ENCODE measurements at places on chromosomes 1 and 21.

DNA sequence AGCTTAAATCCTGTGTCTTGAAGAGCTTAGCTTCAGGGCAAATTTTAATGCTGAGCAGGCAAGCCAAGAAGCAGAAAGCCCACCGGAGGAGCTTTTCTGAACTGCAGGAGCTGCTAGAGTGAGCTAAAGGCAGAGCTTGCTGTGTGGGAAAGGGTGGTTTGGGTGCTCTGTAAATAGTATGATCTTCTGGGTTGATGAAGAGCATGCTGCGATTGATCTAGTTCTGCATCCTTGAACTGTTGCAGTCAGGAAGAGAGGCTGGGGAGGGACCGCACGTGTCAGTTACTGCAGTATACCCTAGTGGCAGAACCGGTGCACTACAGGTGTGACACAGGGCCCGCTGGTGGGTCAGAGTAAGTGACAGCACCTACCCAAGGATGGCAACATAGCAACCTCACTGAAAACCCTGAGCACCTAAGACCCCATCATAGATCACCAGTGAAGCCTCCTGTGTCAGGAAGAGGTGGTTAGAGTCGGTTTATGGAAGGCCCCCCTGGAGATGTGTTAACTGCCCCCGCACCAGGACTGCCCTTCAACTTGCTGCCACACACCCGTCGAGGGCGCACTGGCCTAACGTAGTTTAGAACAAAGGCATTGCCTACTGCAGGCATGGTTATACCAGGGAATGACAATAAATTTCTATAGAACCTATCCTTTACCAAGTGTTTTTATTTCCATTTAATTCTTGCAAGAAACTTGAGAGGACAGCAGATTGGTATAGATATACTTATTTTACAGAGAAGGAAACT lies 146.0 kb upstream of the KIAA0040 start:
- no peak for DNase-seq

- DNase-seq, result no peak
These were observed 7.9 kb upstream of the SMIM12 start for GRCh38 chr1:34867415-34867814.

GRCh38 chr1:160682983-160683865 lies 28.4 kb downstream of the CD48 start:
- DNase-seq, result no peak

GRCh38 chr1:160739098-160739511 lies at the start of gene SLAMF7:
Gene SLAMF7 (plus strand): TSS chr1:160739247. CDS start chr1:160739302, 55 bp downstream.
- DNase-seq, result no peak

GRCh38 chr1:213075725-213076124 lies 24.7 kb downstream of the RPS6KC1 start:
- no peak for DNase-seq

DNA sequence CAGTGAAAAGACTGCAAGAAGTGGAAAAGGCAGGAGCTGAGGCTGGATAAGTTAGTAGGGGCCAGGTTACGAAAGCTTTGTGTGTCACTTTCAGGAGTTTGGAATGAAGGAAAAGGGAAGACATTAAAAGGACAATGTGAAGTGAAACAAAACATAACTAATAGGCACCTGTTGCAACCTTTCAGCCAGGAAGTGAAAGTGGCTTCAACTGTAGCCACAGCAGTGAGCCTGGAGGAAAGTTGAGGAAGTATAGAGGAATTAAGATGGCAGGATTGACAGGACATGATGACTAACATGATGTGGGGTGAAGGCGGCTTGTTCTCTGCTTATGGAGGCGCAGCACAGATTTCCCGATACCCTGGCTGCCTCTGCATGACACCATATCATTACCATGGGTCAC lies 68.9 kb downstream of the C4BPA start:
- DNase-seq, result no peak

DNA sequence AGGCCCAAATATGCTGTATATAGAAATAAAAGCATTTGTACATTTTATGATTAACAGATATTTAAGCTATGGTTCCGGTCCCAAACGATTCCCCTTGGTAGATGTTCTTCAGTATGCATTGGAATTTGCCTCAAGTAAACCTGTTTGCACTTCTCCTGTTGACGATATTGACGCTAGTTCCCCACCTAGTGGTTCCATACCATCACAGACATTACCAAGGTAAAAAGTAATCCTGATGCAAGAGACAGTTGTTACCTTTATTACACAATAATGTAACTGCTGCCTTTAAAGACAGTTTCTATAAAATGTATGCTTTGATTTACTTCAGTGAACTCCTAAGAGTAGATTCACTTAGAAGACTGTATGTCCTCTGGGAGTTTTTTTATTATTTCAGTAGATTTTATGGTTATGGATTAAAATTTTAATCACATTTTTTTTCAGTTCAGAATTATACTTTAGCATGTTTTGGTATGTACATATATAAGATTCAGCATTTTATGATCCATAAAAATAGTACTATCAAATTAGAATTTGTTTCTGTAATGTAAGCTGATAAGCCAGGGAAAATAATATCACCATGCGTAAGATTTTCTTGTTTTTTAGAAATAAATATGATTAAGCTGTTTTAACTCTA lies 96.5 kb downstream of the USP25 start:
- no peak for DNase-seq

GRCh38 chr1:212007886-212008285 lies 27.5 kb downstream of the INTS7 start:
- DNase-seq, result no peak
